Mammary epithelial cell (primary cell): ENCODE measurements at places on chromosomes 11 and 22.

DNA sequence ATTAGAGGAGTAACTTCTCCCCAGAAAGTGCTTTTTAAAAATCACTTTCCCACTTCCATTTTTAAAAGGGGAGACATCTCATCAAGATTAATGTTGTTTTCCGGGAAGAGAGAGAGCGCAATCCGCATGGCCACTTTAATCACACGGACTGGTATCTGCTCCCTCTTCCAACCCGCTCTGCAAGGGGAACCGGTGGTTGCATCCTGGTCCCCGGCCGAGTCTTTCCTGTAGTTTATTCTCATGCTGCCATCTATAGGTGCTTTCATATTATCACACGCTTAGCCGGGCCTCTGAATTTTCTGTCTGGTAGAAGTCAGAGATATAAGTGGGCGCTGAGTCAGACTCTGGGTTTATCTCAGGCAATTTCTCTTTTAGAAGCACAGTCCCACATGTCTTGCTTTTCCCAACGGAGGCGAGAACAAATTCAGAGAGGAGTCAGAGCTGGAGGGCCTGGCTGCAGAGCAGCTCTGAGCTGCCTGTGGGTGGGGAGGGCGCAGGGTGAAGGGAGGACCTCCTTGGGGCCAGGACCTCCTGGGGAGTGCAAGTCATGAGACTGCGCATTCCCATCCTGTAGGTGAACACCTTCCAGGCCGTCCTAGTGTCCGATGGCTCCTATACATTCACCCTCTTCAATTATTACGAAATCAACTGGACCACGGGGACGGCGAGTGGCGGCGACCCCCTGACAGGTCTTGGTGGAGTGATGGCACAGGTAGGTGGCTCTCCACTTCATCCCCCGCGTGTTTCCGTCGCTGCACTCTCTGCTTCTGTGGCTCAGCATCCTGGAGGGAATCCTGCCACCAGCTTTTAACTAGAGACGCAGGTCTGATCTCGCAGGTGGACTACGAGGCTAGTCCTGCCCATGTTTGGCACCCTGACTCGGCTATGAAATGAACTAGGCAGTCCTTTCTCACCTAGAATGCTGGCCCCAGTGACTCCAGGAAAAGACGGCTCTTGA is 11.7 kb downstream of the TECTA start:
- DNase-seq = peak; percentile 56

DNA sequence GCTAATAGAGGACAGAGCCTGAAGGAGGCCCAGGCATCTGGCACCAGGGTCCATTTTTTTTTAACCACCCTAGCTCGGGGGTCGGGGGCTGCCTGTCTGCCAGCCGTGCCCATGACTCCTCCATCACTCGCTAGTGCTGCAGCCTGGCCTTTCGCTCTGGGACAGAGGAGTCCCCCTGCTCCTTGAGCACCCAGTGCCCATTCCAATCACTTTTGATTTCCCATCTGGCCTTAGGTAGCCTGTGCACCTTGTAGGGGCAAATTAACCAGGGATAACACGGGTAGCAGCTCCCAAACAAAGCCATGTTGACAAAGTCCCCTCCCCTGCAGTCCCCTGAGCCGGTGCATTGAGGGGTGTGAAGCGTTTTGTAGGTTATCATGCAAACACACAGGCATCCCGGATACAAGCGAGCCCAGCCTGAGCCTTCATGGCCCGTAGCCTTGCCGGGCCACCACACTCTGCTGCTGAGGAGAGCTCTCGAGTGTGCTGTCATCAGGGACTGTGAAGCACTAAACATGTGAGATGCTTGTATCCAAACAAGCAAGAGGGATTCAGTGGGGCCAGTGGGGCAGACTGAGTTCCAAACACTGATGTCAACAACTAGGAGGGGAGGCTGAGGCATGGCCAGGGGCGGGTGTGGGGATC is 208.7 kb downstream of the DSCAML1 start:
- no peak for DNase-seq

DNA sequence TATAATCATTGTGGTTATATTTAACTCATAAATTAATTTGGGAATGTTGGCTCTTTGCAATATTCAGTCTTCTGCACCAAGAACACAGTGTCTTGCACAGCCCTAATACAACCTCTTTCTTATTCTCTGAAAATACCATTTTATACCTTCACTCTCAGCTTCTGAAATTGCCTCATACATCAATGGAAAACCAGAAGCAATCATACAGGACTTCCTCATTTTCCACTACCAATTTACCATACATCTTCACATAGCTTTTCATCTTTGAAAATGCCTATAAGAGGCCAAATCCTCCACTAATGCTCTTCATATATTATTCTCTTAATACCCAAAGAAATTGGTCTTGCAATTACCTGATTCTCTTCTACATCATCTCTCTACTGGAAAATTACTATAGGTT is 4.3 kb upstream of the OR2AG1 start:
- no peak for DNase-seq

GRCh38 chr22:27723158-27723557 is 78.4 kb downstream of the MN1 start:
- DNase-seq = no peak

GRCh38 chr11:106974831-106975230 is 43.4 kb downstream of the GUCY1A2 start:
- DNase-seq = no peak
